ENCODE measurements at places on chromosomes 12 and 14.

DNA sequence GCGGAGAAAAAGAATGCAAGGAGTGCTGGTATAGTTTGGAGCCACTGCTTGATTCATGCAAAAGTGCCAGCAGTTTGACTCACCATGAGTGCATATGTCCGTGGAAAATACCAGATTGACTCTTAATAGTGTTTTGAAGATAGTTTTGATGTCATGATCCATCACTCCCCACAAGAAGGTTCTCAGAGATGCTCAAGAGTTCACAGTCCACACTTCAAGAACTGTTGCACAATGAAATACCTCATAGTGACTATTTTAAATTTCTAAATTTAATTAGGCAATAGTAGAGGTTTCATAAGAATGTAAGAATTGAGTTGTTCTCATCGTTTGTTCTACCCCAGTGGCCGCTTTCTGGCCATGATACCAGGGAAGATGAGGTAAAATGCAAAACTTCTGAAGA, 286.6 kb upstream of the RGS6 start:
- no peak for DNase-seq

DNA sequence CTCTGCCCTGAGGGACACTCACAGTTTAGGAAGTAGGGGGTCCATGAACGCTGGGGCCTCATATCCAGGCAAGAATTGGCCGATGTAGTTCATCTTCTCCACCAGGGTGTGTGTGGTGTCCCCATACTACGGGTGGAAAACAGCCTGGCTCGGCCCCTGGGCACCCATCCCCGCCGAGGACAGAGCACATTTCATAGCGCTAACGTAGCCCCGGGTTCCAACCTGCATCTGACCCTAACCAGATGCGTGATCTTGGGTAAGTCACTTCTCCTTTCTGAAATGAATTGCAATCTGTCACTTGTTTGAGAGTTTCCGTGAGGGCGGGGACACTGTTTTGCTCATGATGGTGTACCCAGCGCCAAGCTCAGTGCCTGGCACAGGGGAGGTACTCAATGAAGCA, 9.0 kb downstream of the HPD start:
- no peak for DNase-seq

- DNase-seq = no peak
These were observed 2.8 kb downstream of the ZFP36L1 start for GRCh38 chr14:68789821-68790643.

GRCh38 chr14:52377940-52378339, 63.8 kb downstream of the PTGER2 start:
- no peak for DNase-seq

GRCh38 chr12:68207276-68207675, 18.3 kb downstream of the IL26 start:
- no peak for DNase-seq

DNA sequence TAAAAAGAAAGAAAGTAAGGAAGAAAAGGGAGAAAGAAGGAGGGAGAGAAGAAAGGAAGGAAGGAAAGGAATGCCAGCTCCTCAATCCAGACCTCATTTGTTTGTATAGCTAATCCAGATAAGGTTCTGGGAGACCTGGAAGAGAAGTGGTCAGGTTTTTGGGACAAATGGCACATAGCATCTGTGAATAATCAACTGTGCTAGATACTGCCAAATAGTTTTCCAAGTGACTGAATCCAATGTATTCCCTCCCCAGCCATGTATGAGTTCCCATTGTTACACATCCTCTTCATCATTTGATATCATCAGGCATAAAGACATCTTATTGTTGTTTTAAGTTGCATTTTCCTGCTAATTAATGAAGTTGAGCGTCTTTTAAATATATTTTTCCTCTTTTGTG, 18.6 kb upstream of the PTGR2 start:
- DNase-seq = no peak

GRCh38 chr12:46197883-46198282, 71.0 kb downstream of the SLC38A1 start:
- no peak for DNase-seq

- DNase-seq = no peak
These were observed 45.6 kb downstream of the UBE3B start for GRCh38 chr12:109523071-109523470.

GRCh38 chr12:22562036-22563028, 18.0 kb upstream of the C2CD5 start:
- DNase-seq = no peak

GRCh38 chr12:25365340-25365730, 114.6 kb upstream of the KRAS start:
- no peak for DNase-seq

DNA sequence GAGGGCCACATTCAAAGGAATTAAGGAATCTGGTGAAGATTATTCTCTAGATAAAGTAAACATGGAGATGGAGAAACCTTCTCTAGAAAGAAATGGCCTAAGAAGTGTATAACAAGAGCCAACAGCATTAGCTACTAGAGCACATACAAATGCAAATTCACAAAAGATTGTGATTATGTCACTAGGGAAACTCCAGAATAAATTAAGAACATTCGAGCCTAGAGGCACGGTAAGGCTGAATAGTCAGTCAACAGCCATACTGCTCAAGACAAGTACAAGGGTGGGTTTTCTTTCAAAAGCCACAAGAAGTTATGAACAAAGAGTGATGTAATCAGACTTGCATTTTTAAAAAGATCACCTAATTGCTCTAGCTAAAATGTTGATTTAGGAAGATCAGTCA, 25.4 kb downstream of the PPP4R3A start:
- no peak for DNase-seq

- DNase-seq = no peak
These were observed 209.1 kb downstream of the PAX9 start for GRCh38 chr14:36870776-36871175.

DNA sequence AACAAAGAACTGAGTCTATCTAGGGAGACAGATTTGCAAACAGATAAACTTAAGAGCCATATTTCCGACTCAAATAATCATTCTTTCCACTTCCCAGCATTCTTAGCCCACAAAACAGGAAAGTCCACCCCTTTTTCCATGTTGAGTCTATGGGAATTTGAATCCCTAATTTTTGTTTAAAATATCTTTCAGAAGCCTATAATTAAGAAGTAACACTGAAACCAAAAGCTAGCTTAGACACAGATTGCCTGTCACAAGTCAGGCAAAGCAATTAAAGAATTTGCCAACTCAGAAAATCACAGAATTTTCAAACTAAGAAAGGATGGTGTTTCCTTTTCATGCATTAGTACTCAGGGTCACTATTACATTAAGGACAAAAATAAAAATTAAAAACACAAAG, 17.0 kb downstream of the ATP2B1 start:
- no peak for DNase-seq

DNA sequence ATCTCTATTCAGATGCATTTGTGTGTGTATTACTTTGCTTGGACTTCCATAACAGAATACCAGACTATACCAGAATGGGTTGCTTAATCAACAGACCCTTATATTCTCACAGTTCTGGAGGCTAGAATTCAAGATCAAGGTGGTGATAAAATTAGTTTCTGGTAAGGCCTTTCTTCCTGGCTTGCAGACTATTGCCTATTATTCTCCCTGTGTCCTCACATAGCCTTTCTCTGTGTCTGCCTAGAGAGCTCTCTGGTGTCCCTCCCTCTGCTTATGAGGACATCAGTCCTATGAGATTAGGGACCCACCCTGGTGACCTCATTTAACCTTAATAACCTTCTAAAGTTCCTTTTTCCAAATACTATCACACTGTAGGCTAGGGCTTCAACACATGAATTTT, 106.0 kb downstream of the FAR2 start:
- peak; percentile 35 for DNase-seq

GRCh38 chr12:110756611-110757010, 13.9 kb upstream of the PPP1CC start:
- no peak for DNase-seq

GRCh38 chr12:41121374-41121773, 66.7 kb upstream of the PDZRN4 start:
- DNase-seq = no peak

- DNase-seq = peak; percentile 32
These were observed 123.4 kb downstream of the CCDC91 start for GRCh38 chr12:28313631-28314030.

- no peak for DNase-seq
These were observed 66.8 kb downstream of the VRK1 start for GRCh38 chr14:96863986-96864330.

DNA sequence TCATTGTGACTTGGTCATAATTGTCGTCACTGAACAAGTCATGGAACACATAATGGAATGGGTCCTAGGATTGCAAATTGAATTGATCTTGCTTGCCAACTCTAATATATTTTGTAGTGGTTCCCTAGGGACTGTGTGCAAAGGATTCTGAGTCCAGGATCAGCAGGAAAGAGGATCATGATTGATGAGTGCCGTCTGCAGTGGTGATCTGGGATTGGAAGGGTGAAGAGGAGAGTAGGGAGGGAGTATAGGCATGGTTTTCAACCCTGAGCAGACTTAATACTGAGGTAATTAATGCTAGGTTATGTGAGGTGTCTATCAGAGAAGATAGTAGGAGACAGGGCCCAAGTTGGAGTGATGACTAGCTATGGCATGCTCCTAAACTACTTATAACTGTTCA, 168.9 kb downstream of the ESR2 start:
- no peak for DNase-seq

GRCh38 chr12:57965766-57966165, 24.4 kb downstream of the ATP23 start:
- no peak for DNase-seq

GRCh38 chr14:52018252-52018651, 28.9 kb downstream of the RTRAF start:
- DNase-seq = no peak

- no peak for DNase-seq
These were observed at the start of gene P3H3 for GRCh38 chr12:6827982-6828780. P3H3 (plus strand) TSS chr12:6828407; CDS start chr12:6828441, 34 bp downstream.

DNA sequence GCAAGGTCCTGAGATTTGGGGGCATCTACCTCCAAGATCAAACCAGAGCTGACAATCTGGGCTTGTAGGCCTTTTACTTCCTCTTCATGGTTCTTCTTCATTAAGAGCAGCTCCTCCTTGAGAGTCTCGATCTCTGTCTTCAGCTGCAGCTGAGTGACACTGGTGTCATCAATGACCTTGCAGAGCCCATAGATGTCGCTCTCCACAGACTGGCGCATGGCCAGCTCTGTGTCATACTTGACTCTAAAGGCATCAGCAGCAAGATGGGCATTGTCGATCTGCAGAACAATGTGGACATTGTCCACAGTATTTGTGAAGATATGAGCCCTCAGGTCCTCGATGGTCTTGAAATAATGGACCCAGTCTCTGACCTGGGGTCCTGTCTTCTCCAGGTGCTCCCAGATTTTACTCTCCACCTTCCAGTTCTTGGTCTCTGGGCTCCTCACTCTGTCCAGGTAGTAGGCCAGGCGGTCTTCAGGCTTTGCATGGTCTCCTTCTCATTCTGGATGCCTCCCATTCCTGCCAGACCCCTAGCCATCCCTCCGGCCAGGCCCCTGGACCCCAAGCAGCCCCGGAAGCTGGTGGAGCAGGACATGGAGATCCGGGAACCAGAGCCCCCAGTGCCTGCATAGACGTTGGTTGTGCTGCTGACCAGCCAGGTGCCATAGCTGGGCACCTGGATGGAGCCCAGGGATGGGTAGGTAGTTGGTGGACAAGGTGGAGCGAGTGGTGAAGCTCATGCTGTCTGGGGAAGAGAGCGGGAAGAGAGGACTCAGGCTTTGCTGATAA, 141.0 kb downstream of the MSRB3 start:
- DNase-seq = no peak

- DNase-seq = peak; percentile 32
These were observed 636 bp upstream of the ARL6IP4 start for GRCh38 chr12:122979908-122980182.

DNA sequence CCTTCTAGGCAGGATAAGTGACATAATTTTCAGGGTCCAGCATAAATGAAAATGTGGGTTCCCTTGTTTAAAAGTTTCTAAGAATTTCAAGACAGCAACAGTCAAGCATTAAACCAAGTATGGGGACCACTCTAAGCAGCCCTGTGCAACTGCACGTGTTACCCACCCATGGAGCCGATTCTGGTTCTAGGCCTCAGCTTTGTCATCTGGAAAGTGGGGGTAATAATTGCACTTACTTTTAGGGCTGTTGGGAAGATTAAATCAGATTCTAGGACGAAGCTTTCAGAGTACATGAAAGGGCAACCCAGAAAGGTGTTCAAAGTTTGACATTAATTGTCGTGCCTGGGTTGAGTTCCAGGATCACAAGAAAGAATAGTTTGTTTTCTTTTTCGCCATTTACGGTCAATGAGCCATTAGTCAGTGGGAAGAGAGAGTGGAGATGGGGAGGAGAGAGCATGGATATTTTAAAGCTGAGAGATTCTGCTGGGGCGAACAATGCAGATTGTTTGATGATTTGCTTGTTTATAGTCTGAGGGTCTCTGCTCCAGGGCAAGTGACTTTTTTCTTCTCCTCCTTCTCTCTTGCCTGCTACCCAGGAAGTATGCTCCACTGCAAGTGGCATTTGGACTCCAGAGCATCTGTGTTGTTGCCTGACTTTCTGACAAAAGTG, 10.7 kb upstream of the PPFIBP1 start:
- DNase-seq = no peak

GRCh38 chr12:75349946-75350345, 15.5 kb downstream of the GLIPR1L1 start:
- no peak for DNase-seq

DNA sequence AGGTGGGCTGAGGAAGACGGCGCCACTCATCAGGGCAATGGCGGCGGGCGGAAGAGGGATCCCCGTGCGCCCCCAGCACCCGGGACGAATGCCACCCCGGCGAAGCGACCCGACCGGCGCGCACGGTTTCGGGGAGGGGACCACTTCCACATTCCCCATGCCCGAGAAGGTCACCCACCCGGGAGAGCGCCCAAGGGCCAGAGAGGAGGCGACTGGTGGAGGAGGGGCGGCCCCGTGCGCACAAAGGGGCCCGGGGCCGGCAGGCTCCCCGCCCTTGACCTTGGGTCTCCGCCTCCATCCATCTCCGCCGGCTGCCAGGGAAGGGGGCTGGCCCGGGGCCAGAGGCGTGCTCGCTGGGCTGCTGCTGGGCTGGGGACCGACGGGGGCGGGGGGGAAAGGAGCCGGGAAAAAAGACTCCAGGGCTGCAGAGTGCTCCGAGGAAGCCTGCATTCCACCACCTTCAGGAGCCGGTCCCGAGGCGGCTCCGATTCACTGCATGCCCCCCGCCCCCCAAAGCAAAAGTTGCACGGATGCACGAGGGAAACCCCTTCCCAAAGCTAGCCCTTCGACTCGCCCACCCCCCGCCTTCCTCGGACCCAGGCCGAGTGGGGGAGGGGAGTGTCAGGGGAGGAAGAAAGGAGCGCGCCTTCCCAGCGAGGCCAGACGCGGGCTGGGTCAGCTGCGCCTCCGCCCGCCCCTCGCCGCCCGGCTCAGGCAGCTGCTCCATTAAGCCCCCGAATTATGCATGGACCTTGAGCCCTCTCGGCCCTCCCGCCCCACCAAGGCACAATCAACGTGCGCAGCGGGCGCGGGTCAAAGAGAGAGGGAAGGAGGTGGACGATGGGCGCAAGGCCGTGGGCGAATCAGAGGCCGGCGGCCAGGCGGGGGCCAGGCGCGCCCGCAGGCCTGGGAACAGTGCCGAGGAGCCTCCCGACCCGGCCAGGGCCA, 26.2 kb downstream of the BCL11B start:
- no peak for DNase-seq

DNA sequence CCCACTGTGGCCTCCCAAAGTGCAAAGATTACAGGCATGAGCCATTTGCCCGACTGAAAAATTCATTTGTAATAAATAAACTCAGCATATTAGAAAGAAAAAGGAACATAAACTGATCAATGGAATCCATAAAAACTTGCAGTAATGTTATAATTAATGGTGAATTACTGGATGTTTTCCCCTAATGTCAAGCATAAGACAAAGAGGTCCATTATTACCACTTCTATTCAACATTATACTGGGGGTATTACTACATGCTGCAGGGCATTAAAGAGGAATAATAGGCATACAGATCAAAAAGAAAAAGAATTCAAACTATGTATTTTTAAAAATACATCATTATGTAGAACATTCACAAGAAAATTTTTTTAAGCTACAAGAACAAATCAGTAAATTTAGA, 926.8 kb downstream of the LRFN5 start:
- DNase-seq = no peak

All from Kasumi-1 (cell line).